ENCODE measurements at places on chromosomes 12 and 14.

GRCh38 chr14:74620497-74620921 is 8.5 kb upstream of the LTBP2 start:
- no peak for DNase-seq

DNA sequence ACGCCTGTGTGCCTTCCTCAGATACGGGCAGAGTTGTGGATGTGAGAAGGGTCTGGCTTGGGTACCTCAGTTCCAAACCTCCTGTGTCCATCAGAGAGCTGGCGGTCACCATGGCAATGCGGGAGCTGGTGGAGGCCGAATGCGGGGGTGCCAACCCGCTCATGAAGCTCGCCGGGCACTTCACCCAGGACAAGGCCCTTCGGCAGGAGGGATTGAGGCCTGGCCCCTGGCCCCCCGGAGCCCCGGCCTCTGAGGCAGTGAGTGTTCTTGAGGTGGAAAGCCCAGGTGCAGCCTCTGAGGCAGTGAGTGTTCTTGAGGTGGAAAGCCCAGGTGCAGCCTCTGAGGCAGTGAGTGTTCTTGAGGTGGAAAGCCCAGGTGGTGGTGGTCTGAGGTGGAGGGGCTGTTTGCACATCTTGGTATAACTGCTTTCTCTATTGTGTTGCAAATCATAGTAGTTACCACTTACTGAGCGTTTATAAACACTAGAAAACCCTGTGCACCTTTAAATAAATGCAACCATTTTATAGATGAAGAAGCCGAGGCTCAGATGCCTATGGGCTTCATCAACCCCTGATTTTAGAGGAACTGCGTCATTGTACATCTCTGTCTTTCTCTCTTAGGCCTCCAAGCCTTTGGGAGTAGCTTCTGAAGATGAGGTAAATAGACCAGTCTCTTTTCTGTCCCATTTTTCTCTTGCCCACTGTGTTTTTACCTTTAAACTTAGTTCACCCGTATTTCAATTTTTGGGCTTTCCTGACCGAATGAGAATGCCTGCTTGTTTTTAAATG is 976 bp downstream of the PEX5 start:
- DNase-seq, result peak; percentile 1

- no peak for DNase-seq
Observed at GRCh38 chr14:72416892-72417291, 477.0 kb downstream of the DPF3 start.

- DNase-seq, result no peak
Observed at GRCh38 chr12:89756194-89756584, 47.6 kb upstream of the ATP2B1 start.

- no peak for DNase-seq
Observed at GRCh38 chr12:84696281-84696680, 216.3 kb downstream of the SLC6A15 start.

DNA sequence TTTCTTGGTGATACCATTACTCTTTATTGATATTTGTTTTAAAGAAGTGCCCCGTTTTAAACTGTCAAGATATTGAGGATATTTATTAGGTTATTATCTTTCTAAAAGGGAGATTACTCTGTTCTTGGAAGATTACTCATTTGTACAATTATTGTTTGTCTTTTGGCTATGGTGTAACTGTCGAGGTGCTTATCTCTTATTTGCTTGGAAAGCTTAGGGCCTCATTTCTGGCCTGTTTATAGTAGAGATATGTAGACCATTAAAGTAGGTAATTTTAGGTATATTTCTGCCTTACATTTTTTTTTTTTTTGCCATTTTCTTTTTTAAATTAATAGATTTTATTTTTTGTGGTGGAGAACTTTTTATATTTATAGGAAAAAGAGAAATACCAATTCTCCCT is 74.2 kb downstream of the KTN1 start:
- DNase-seq, result no peak

DNA sequence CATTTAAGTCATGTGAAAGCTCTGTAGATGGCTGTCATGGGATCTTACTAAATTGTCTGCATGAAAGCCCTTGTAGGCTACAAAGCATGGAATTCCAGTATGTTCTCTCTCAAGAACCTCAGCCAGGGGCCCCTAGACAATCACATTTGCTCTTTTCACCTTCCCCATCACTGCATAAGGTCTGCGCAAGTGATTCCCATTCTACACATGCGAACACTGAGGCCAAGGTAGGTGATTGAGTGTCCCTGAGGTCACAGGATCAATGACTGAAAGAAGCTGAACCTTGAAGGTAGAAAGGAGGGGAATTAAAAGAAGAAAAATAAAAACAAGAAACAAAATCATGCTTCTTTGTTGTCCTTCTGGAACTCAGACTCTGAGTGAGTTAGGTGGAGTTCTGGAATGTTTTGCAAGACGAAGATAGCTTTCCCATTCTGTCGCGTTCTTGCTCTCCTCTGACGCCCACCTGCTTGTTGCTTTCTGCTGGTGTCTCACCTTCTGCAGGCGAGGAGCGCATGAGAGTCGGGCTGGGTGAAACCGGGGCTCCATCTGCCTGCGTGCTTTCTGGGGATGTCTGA is 79.9 kb downstream of the SPRING1 start:
- DNase-seq, result no peak

GRCh38 chr12:59119676-59120075 is 199.4 kb upstream of the LRIG3 start:
- DNase-seq, result no peak

DNA sequence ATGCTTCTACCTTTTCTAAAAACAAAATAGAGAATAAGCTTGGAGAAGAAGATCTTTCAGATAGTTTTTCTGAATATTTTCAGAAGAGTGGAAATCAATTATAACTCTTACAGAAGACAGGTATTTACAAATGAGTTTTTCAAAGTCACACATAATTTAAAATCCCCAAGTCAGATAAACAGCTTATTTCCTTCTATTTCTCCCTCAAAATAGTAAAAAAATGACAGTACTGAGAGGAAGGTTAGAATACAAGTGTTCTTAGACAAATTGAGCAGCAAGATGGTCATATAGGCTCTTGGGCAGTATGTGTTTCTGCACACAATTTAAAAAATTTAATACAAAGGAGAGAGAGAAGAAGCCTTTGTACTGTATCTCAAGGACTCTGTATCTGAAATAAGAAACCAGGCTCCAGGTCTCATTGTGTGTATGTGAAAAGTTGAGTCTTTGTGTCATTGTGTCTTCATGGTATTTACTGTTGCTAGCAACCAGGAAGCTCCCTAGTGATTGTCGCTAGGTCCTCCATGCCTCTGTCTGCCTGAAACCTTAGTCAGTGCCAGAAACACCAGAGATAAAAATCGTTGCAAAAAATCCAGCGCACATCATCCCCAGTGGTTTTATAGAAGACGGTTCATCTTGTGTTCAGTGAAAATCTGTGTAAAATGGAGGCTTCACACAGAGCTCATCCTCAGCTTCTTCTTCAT is 12.9 kb upstream of the TUBA1A start:
- no peak for DNase-seq

DNA sequence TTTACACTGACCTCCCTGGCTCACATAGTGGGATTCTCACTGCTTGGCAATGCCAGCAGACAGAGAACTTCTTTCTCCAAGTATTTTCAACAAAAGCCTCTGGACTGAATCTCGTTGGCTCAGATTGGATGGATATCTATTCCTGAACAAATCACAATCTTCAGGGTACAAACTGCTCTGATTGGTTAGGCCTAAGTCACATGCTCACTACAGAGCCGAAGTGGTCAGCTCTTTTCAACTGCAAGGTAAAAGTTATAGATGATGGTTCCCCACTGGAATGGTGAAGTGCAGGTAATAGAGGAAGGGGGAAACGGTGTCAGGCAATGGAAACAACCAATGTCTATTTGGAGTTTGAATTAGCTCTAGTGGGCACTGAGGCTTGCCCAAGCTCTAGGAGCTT is 16.7 kb upstream of the VRK1 start:
- DNase-seq, result no peak

DNA sequence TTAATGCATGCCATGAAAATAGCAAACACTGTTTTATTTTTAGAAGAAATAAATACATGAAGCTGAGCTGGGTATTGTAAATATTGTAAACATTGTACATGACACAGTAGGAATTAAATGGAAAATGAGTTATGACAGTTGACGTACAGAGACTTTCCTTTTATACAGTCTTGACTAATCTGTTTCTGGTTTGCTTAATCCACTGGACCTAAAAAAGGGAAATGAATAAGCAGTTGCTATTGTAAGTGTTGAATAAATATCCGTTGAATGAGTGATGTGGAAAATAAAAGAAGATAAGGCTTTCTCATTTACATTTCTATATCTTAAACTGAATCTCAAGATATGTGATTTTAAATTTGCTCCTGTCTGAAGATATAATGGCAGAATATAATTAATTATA is 15.0 kb downstream of the PMCH start:
- no peak for DNase-seq

DNA sequence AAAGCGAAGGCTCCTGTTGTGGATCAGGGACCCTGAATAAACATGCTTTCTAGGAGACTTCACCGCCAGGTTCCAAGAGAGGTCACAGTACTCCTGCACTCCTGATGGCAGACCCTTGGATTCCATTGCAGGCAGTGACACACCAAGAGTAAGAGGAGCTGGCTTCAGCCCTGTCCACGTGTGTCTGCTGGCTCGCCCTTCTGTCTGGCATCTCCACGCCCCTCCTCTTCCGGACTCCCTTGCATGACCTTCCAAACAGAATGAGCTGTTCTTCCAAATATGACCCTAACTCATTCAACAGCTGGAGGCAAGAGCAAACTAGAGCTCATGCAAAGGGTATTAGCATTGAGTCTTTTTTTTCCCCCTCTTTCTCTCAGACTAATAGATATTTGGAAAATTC is 233.0 kb upstream of the PLEKHG7 start:
- DNase-seq, result no peak

DNA sequence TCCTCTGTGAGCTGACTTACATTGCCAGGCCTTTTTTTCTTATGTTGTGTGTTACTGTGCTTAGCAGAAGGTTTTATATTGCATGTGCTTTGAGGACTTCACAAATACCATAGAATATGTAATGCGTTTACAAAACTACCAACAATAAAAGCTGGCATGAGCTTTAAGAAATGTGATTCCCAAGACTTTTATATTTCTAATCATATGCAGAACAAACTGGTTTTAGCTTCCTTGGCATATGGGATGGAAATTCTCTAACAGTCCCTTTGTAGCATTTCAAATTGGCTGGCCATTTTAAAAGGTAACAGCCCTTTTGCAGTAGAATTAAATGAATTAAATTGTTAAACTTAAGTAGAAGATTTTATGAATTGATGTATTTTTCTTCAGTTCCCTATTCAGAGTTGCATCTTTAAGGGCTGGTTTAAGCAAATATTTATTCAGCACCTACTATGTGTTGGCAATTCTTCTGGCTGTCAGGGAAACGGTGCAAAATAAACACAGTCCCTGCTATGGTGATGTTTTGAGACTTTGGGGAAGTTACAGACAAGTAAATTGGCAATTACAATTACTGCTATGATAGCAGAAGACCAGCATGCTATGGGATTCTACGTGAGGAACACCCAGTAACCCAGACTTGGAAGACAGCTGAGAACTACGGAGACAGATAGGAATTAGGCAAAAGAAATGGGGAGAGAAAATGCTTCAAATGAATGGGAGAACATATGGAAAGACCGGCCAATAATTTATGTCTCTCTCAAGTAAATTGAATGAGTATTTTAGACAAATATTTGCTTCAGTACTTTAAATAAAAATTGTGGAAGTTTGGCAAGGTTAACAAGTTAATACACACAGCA is 446.4 kb downstream of the EGLN3 start:
- no peak for DNase-seq

GRCh38 chr14:93543766-93544165 is 113.0 kb downstream of the UNC79 start:
- DNase-seq, result no peak

DNA sequence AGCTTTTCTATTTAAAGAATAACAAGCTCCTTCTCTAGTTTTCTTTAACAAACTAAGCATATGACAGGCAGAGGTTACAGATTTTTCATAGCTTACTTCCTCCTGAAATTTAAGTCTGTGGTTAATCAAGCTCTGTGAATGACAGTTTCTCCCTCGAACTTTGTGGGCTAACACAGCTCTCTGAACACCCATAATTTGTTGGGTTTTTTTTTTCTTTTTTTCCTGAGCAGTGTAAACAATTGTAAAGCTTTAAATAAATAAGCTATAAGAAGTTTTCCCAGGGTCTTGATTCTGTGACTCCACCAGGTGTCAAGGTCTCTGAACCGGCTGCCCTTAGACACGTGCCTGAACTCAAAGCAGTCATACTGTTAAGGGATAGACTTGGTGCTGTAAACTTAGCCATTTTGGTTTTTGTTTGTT is 128.1 kb upstream of the AMIGO2 start:
- DNase-seq, result no peak

GRCh38 chr12:89414322-89414721 is 62.0 kb upstream of the DUSP6 start:
- DNase-seq, result no peak

DNA sequence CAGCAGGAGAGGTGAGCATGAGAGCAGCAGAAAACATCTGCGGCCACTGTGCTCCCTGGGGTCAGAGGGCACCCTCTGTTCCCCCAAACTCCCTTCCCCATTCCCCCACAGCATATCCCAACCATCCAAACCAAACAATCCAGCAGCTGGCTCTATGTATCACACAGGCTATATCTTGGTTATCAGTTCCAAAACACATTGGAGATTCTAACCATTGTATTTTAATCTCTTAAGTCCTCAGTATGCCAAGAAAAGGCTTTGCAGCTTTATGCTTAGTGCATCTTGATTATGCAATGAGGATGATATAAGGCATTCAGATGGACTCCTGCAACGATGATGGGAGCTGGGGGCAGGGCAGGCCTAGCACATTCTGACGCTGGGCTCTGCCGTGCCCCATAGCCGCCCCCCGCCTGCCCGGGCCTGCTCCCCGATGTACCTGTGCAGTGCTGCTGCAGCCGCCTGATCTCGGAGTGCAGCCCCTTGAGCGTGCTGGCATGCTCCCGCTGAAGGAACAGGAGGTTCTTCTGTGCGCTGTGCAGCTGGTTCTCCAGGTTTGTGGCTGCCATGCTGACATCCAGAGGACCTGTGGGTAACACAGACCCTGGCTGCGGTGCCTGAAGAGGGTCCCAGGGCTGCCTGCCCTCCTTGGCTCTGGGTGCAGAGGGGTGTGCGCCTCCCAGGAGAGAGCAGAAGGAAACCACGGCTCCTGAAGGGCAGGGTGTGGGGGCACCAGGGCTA is 29.6 kb downstream of the CCDC92 start:
- DNase-seq, result no peak

Data from activated CD4-positive, alpha-beta T cell treated with anti-CD3 and anti-CD28 coated beads, Interleukin-2, amount 50 U/mL, for 1 hour (primary cell).